ENCODE measurements at places on chromosomes 3 and 15. TPM values are rescaled to one million over a fixed set of nuclear protein-coding genes. Genes with fewer than 3 reads are reported as not detected.

Gene SAMMSON
- total RNA-seq: not detected

Gene PPP2R3A
- total RNA-seq: 2.9 TPM

Gene PRTG
- 8.9 TPM for total RNA-seq

Gene MESP2
- 0.52 TPM for total RNA-seq

Gene MORC1
- total RNA-seq: not detected

Gene EPHB3
- total RNA-seq: 0.21 TPM

Gene PIGZ
- total RNA-seq: 1.6 TPM

Gene JMJD7
- 3.4 TPM for total RNA-seq

Gene ADAMTS7
- total RNA-seq: 8.5 TPM

Gene NME9
- total RNA-seq: not detected

Gene PTH1R
- 0.72 TPM for total RNA-seq

Gene PLCD1
- 4.1 TPM for total RNA-seq

Gene AVEN
- total RNA-seq: 22.5 TPM

Gene TAGLN3
- total RNA-seq: 0.05 TPM

Gene CISH
- 0.63 TPM for total RNA-seq

Gene AAGAB
- total RNA-seq: 57.3 TPM

Gene CNTN6
- not detected for total RNA-seq

Gene MGLL
- 75.1 TPM for total RNA-seq
